ENCODE measurements at places on chromosomes 13 and 19. TPM values are rescaled to one million over a fixed set of nuclear protein-coding genes. Genes with fewer than 3 reads are reported as not detected.

GRCh38 chr19:7874076-7874896, at the start of gene PRR36:
Gene PRR36 (minus strand): TSS chr19:7874390. CDS start chr19:7873689, 701 bp downstream.
- no peak within 1 kb of the TSS for H3K27ac ChIP-seq
- H3K36me3 ChIP-seq: no peaks in the 10 kb centered on the region
- H3K4me3 ChIP-seq: no peak within 1 kb of the TSS
- peaks cover 8% of the 10 kb centered on the region for H3K4me1 ChIP-seq

DNA sequence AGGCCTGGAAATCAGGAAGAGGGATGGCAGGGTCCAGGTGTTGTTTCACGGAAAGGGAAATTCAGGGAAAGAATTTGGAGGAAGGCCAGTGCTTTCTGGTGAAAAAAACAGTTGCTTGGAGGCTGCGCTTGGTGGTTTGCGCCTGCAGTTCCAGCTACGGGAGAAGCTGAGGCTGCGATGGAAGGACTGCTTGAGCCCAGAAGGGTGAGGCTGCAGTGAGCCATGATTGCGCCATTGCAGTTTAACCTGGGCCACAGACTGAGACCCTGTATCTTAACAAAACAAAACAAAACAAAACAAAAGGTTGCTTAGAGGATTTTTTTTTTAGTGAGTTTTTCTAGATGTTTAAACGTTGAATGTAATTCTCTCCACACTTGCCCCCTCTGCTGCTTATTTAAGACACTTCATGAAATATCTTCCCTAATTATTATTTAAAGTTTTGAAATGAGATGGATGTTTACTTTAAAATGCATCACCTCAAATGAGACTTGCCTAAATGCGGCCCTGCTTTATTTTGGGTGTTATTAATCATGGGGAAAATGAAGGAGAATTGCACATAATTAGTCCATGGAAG, 75.4 kb upstream of the TRPC4 start:
- no peak overlapping the region for H3K27ac ChIP-seq
- H3K27me3 ChIP-seq: no peaks in the 10 kb centered on the region
- DNase-seq: no peak

- no peak overlapping the region for H3K27ac ChIP-seq
- DNase-seq: no peak
- H3K4me1 ChIP-seq: no peaks in the 10 kb centered on the region
- H3K27me3 ChIP-seq: no peaks in the 10 kb centered on the region
Observed at GRCh38 chr13:66618702-66619101, 611.4 kb downstream of the PCDH9 start.

GRCh38 chr13:112953591-112954487, 15.2 kb upstream of the MCF2L start:
- H3K27me3 ChIP-seq: no peaks in the 10 kb centered on the region
- H3K36me3 ChIP-seq: no peaks in the 10 kb centered on the region
- H3K4me1 ChIP-seq: no peaks in the 10 kb centered on the region
- no peak overlapping the region for H3K27ac ChIP-seq

DNA sequence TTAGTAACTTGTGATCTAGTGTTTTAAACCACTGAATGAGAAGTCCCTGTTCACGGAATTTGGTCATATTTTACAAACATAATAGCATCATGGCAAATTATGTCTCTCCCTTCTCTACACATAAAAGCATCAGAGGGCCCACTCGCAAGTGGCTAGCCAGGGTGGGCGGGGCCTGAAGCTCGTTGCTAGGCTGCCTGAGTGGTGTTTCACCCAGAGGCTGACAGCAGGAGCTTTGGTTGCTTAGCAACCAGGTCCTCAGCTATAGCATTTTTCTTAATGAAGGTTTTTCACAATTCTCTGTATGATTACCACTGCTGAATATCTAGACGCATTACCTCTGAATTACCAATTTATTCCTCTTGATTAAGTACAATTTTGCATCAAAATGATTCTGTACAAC, 126.5 kb downstream of the NALCN start:
- DNase-seq: no peak
- no peaks in the 10 kb centered on the region for H3K4me1 ChIP-seq
- no peak overlapping the region for H3K4me3 ChIP-seq
- no peak overlapping the region for H3K27ac ChIP-seq

- no peaks in the 10 kb centered on the region for H3K27me3 ChIP-seq
Observed at GRCh38 chr19:42471554-42472249, 29.0 kb upstream of the CXCL17 start.

DACT3 gene
- total RNA-seq: 0.64 TPM

PLA2G4C gene
- 2.7 TPM for total RNA-seq

RAD23A gene
- 133 TPM for total RNA-seq

Measured in GM12878 (cell line).